ENCODE measurements at places on chromosomes 2 and 18.

GRCh38 chr18:55262021-55262560 lies 302.8 kb upstream of the CCDC68 start:
- DNase-seq: no peak

GRCh38 chr2:159199761-159200465 lies 86.6 kb downstream of the WDSUB1 start:
- no peak for DNase-seq

DNA sequence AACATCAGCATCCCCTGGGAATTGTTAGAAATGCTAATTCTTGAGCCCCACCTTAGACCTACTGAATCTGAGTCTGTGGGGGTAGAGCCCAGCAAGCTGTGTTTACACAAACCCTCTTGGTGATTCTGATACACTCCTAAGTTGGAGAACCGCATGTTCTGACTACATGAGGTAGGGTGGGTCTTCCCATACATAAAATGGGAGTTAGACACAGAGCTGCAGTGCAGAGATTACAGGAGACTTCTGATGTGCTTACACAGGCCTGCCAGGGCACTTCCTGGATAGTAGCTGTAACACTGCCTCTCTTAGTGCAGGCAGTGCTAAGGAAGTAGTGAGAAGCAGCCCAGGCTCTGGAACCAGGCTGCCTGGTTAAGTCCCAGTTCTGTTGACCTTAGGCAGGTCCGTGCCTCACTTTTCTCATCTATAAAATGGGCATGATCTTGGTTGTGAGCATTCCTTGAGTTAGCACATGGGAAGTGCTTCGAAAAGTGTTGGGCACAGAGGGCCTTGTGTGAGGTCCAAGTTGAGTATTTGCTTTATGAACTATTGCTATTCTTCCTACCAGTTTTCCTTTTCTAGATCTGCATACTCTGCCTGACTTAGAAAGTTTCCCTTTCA lies 67.3 kb downstream of the GLI2 start:
- no peak for DNase-seq

DNA sequence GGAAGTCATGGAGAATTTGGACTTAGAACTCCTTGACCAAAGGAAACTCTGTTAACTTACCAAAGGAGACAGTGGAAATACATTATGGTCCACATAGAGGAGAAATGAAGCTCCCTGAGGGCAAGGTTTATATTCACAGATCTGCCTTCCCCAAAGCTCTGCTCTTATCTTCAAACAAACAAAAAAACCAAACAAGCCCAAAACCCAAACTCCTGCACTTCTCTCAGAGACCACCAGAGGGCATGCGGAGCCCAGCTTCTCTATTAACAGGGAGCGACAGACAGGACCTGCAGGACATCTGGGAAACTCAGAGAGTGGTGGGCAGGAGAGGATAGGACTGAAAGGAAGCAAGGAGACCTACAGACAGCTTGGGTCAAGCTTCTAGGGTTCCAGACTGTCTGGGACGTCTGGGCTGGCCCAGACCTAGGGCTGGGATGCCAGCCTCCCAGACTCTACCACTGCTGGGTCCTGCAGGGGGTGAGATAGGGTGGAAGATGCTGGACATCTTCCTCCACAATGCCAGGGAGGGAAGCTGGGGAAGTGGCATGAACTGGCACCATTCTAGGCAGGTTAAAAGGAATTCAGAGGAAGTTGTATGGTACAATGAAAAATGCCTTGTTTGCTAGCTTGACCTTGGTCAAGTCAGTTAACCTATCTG lies 4.0 kb upstream of the WNT10A start:
- peak; percentile 43 for DNase-seq

GRCh38 chr2:191501561-191502168 lies 176.3 kb upstream of the NABP1 start:
- DNase-seq: no peak

DNA sequence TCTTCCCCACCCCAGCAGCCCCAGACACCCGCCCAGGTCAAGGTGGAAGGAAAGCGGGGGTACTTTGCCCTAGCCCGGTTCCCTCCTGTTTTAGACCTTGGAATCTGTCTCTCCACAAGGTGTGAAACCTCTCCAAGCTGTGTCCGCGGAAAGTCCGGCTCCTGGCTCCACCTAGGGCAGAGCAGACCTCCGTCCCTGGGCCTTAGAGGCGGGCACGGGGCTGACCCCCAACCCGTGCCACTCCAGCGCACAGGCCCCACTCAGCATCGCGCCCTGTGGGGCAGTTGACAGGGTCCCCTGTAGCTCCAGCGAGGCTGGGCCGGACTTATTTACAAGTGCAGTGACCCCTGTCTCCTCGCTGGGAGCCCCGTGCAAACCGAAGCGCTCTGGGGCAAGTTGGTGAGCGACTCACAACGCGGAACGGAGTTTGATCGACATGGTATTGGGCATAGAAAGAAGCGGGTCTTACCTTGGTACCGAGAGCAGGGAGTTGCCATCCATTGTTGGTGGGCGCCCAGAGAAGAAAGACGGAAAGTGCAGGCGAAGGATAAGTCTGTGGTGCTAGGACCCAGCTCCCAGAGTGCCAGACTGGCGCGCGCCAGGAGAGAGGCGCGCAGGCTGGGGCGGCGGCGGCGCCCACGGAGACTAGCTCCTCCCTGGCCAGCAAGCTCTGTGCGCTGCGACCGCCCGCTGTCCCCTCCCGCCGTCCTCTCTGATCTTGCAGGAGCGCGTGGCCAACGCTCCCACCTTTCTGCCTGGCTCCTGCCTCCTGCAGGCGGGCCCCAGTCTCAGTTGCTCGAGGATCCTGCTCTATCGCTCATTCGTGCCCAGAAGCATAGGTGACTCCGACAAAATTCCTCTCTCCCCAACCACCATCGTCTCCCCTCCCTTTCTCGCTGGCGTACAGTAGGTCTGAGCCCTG lies at the start of gene SPHKAP:
Gene SPHKAP (minus strand): TSS at position 590 of the 922 bp plus-strand sequence. CDS start 89 bp downstream, at position 501.
- no peak for DNase-seq

GRCh38 chr18:57925706-57926105 lies 118.3 kb upstream of the NEDD4L start:
- DNase-seq: no peak

DNA sequence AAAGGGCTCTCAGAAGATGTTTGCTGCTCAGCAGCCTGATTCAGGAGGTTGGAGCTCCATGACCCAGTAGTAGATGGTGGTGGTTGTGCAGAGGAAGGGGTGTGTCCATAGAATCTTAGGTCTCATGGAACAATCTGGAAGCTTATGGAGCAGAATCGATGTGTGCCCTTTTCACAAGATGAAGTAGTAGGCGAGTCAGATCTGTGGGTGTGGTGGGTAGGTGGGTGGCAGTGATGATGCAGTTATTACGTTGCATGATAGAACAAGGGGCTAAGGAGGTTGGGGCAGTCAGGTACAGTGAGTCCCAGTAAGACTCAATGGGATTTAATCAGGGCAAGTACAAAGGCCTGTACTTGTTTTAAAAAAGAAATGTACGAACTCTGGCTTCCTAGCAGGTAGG lies 9.1 kb downstream of the TET3 start:
- DNase-seq: no peak

DNA sequence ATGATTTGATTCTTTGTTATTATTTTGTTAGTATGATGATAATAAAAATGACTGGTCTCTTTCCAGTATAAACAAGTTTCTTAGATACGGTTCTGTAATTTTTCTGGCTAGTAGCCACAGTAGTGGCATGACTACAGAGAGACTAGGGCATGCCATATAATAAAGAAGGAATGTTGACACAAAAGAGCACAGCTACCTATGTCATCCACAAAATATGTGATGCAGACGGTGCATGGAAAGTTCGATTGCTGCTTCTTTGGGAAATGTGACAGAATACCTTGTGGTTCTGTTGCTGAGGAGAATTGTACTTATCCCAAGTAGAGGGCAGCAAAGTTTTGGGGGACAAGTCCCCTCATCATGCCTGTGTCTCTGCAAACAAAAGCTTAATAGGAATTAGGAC lies 26.1 kb upstream of the SETBP1 start:
- no peak for DNase-seq

DNA sequence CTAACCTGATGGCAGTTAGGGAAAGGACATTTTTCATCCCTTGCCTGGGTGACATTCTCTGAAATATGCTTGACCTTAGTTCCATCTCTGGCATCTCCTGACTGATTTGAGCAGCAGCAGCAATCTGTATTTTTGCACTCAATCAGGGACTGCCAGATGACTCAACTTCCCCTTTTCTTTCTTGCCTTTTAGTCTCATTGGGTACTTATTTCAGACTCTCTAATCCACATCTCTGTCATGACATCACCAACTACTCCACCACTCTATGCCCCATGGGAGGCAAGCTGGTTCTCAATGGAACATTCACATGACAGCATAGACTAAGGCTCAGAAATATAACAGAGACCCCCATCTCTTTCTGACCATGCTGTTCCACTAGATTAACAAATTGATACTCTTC lies 254.2 kb downstream of the RIT2 start:
- DNase-seq: no peak

- DNase-seq: no peak
These were observed 19.8 kb downstream of the C2orf49 start for GRCh38 chr2:105357122-105357521.

GRCh38 chr2:85722519-85722918 lies 28.4 kb downstream of the GNLY start:
- no peak for DNase-seq

GRCh38 chr2:86557836-86558235 lies 5.4 kb downstream of the CHMP3 start:
- no peak for DNase-seq

GRCh38 chr2:154537843-154538450 lies 160.5 kb upstream of the KCNJ3 start:
- no peak for DNase-seq

- DNase-seq: no peak
These were observed 14.2 kb downstream of the SEPTIN2 start for GRCh38 chr2:241329669-241330615.

Data from stimulated activated CD8-positive, alpha-beta memory T cell treated with anti-CD3 and anti-CD28 coated beads, Interleukin-4, amount 100 ng/mL, for 4 hours (primary cell).